Esophagus squamous epithelium (tissue), 5 donors: ENCODE measurements at places on chromosomes 13 and 19.

DNA sequence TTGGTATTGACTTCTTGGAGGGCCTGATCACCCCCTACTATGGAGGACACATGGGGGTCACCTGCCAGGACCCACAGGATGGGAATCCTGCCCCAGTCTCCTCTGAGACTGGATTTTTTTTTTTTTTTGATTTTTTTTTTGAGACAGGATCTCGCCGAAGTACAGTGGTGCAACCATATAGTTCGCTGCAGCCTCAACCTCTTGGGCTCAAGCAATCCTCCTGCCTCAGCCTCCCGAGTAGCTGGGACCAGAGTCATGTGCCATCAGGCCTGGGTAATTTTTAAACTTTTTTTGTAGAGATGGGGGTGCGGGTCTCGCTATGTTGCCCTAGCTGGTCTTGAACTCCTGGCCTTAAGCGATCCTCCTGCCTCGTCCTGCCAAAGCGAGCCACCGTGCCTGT lies 14.2 kb upstream of the ADGRE5 start:
- DNase-seq = no peak

GRCh38 chr13:23144431-23144830 lies 36.3 kb upstream of the SGCG start:
- no peak for DNase-seq

- DNase-seq = no peak
Measured at GRCh38 chr13:101893021-101893420, 440.5 kb downstream of the ITGBL1 start.

DNA sequence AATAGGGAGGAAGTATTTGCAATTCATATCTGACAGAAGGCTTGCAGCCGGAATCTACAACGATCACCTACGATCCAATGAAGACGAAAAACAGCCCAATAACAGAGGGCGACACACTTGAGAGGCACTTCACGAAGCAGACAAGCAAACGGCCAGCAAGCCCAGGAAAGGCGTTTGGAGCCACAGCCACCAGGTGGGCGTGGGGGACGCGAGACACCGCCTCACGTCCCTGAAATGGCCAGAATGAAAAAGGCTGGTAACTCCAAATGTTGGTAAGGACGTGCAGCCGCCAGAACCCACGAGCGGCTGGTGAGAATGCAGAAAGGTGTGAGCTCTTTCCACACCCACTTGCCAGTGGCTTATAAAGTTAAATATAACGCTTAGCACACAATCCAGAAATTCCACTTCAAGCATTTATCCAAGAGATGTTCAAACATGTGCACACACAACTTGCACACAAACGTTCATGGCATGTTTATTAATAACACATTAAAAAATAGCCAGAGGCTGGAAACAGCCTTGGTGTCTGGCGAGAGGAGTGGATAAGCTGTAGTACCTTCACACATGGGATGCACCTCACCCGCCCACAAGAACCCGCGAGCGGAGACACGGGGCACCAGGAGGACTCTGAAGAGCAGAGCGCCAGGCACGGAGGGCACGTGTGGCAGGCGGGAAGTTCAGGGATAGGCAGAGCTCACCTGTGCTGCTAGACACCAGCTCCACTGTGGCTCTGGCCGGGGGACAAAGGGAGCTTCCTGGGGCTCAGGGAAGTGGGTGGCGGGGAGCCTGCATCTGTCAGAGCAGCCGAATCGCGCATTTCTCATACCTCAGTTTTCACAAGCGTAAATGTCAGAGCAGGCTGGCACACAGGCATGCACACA lies 89.3 kb downstream of the SPACA7 start:
- DNase-seq = no peak

- no peak for DNase-seq
Measured at GRCh38 chr19:958967-959855, 24.9 kb upstream of the WDR18 start.

GRCh38 chr13:32159137-32159869 lies 127.7 kb downstream of the FRY start:
- no peak for DNase-seq

DNA sequence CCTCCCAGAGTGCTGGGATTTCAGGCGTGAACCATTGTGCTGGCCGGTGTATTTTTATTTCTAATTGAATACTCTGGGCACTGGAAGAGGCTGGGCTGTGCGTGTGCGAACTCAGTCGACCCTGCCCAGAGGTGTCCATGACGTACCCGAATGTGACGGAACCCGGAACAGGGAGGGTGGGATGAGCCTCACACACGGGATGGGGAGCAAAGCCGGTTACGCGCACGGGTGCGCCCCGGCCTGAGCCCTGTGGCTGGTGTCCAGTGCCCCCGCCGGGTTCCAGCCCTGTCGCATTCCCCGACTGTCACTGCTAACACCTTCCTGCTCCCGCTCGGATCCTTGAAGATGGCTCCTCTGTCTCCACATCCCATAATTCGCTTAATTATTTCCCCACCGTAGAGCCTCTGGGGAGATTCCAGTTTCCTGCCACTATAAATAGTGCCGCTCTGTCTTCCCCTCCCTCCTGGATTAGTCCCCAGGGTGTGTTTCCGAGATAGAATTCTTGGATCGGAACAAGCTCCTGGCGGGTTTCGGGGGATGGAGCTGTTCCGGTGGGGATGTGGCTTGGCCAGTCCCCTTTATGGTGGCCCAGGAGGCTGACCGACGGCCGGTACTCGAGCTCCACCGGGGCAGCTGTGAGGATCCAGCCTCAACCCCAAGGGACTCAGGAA lies 22.0 kb downstream of the SBNO2 start:
- no peak for DNase-seq

DNA sequence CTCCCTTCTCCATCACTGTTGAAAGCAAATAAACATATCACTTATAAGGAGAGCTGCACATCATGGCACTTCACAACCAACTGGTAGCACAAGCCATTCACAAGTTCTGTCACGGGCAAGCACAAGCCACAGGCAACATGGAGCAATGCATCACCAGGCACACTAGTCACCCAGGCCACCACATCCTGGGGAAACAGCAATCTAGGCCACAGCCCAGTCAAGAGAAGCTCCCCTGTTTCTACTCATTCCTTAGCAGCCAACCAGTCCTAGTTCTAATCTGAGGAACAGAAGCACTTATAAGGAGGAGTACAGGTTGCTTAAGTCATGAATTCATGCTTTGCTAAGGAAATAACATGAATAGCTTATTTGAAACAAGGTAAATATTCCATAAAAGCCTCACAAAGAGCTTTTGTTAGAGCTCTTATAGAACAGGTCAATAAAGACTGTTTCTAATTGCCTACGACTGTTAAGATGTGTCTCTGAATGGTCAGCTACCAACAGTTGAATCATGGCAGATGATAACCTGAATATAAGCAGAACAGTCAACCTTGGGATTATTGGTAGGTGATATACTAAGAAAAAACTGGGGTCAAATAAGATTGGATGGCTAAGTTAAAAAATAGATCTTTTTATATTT lies 169.0 kb downstream of the TBC1D4 start:
- no peak for DNase-seq

DNA sequence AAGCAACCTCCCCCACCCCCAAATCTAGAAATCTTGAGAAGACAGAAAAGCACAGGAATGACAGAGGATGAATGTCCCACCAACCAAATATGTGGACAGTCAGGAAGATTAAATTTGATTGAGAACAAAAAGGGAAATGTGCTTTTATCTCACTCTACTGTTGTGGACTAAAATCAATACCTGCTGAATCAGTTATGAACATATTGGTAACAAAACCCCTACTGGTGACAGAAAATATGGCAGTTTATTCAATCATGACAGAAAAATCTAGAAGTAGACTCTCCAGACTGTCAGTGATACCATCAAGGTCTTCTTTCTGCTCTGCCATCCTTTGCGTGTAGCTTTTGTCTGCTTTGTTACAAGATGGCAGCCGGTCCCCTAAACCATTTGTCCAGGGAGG lies 35.2 kb downstream of the FAM216B start:
- no peak for DNase-seq

DNA sequence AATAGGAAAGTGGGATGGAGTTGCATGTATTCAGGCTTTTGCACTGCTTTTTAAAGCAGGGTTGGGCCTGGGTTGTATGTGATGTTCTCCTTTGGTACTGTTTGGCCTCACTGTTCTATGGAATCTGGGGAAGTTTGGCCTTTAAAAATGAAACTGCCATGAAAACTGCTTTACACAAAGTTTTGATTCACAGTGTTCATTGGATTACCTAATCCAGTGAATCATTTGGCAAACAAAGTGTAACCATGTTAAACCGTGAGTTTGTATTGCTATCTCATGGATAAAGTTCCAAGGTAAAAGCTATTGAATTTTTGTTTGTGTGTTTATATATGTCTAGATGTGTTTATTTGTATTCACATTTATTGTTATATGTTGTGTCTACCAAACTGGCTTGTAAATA lies 1658.6 kb downstream of the OLFM4 start:
- DNase-seq = no peak

- DNase-seq = no peak
Measured at GRCh38 chr19:28646629-28647028, 566.3 kb downstream of the UQCRFS1 start.

DNA sequence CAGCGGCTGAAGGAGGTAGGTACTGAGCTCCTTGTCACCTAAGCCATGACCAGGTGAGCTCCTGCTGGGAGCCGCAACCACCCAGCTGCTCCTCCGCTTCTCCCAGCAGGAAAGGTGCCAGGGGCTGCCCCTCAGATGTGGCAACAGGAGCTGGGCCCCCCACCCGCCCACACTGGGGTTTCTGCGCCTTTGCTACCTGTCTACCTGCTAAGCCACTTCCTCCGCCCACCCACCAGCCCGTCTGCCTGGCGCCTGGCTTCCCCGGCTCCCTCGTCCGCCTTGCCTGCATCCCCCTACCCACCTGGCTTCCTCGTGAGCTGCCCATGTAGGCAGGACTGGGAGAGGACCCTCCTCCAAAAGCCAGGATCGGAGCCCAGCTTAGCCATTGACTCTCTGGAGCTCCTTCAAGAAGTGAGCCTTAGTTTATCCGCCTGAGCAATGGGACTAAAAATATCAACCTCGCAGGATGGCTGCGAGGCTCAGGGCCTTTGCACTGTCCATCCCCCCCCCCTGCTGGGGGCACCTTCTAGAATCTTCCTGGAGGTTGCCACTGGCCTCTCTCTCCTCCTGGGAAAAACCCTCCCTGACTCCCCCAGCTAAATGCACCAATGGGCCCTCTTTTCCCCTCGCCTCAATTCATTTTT lies 55.8 kb upstream of the KLF2 start:
- DNase-seq = no peak

DNA sequence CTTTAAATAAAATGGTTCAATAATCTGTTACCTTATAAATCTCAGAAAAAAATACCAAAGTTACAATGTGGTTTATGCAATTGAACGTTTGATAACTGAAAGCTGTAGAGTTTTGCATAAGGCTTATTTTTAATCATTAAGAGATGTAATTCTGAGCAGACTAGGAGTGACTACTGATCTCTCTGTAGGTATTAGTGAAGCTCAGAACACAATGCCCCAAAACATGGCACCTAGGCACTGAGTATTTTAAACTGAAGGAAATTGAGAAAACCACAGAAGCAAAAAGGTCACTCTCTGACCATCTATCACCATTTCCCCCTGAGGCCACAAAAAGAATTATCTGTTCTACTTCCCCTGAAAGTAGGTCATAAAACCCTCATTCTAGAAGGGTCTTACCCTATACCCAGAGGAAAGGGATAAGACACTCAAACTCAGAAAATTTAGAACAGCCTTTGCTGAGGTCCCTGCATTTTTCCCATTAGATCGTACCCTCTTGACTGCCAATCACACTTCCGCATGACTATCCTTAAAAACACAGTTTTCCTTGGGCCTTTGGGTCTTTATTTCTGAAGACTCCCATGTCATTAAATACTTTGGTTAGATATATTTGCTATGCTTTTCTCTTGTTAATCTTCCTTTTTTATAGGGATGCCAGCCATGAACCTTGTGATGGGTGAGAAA lies 158.1 kb downstream of the PCDH9 start:
- no peak for DNase-seq

DNA sequence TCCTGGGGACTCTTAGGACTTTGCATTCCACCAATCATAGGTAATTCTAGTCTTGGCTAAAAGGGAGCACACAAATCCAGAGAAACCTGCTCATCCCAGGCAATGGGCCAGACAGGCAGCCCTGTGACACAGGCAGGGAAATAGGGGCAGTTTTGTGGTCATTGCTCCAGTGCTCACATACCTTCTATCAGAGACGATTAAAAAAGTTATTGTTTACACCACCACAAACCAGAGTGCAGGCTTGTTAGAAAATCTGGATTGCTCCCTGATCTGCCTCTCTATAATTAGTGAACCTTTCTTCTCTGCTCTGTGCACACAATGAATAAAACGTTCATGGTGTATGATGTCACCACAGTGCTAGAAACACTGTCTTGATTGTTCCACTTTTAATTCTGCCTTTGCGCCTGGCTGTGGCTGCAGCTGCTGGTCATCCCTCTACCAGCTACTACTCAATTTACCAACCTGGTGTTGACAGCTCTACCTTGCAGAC lies 121.6 kb upstream of the SPATA13 start:
- DNase-seq = no peak

DNA sequence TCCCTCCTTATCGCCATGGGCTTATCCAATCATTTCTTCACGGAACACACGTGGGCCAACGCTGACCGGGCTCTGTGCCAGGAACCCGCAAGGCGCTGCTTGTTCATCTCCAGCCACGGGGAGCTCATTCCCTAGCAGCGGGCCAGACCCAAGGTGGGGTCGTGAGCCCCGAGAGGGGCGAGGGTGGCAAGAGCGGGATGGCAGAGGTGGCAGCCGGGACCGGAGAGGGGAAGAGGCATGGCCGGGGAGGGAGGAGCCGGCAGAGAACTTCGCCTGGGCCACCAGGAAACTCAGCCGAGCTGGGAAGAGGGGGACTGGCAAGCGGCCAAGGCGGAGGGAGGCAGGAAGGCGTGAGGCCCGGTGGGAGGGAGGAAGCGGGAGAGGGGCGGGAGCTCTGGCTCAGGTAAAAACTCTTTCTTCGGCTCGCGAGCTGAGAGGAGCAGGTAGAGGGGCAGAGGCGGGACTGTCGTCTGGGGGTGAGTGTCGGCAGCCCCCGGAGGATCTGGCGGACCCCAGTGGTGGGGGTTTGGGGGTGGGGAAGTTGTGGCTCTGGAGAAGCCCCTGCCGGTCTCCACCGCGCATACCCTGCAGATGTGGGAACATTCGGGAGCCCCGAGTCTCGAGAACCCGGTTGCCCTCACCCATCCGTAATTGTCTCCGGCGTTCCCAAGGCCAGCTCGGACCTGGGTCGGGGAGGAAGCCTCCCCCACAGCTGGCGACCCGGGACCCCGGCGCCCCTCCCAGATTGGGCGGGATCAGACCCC lies at the start of gene B3GNT3:
TSS of gene B3GNT3 (plus strand) at position 408 of the 764 bp plus-strand sequence. CDS start 12,670 bp downstream, outside the sequence.
- DNase-seq = no peak

GRCh38 chr13:44365008-44365407 lies 8.6 kb upstream of the SERP2 start:
- no peak for DNase-seq

GRCh38 chr19:22893855-22894270 lies 61.8 kb downstream of the ZNF723 start:
- DNase-seq = no peak

DNA sequence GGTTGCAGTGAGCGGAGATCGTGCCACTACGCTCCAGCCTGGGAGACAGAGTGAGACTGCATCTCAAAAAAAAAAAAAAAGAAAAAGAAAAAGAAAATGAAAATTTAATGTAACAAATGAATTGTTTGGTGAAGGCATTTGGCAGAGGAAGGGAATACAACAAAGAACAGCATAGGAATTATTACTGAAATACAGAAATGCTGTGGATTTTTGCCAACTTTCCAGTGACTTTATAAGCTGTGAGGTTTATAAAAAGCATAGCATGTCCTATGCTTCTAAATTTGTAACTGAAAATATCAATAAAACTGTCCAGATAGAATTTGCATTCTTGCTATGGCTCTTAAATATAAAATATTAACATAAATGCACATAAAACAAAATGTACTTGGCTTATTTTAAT lies 112.9 kb upstream of the IRS2 start:
- DNase-seq = no peak
